ENCODE measurements at places on chromosomes 3 and 15. TPM values are rescaled to one million over a fixed set of nuclear protein-coding genes. Genes with fewer than 3 reads are reported as not detected.

The CDC25A gene
- total RNA-seq: 0.83 TPM

The ZNF106 gene
- total RNA-seq: 479 TPM

The NR2E3 gene
- total RNA-seq: 0.70 TPM

The ASB14 gene
- 13.4 TPM for total RNA-seq

The TRPM1 gene
- not detected for total RNA-seq

The SLC22A13 gene
- total RNA-seq: not detected

DNA sequence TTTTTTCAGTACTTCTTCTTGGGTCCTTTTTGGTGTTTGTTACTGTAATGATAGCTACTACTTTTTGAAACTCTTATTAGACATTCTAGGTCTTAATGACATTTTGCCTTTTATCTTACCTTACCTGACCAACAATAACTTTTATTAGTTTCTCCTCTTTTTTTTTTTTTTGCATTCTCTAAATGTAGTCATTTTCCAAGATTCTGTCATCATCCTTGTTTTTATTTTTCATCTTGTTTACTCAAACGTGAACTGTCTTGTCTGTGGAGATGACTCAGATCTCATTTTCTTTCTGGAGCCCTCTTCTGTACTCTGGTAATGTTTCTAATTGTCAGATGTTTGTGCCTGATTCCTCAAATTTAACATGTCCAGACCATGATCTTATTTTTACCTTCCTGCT lies 2.9 kb downstream of the ABHD5 start:
- DNase-seq: no peak

DNA sequence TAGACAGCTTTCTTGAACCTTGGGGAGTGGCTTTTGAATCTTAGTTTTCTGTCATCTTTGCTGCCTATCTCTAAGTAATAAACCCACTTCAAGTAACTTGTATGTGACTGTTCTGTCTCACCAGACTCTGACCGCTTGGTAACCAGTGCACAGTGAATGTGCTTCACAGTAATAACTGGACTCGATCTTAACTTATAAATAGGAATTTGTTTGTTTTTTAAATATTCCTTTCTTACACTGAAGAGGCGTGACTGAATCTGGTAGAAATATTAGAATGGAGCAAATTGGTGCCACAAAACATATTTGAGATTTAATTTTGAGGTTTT lies 318.0 kb downstream of the GBE1 start:
- DNase-seq: no peak

DNA sequence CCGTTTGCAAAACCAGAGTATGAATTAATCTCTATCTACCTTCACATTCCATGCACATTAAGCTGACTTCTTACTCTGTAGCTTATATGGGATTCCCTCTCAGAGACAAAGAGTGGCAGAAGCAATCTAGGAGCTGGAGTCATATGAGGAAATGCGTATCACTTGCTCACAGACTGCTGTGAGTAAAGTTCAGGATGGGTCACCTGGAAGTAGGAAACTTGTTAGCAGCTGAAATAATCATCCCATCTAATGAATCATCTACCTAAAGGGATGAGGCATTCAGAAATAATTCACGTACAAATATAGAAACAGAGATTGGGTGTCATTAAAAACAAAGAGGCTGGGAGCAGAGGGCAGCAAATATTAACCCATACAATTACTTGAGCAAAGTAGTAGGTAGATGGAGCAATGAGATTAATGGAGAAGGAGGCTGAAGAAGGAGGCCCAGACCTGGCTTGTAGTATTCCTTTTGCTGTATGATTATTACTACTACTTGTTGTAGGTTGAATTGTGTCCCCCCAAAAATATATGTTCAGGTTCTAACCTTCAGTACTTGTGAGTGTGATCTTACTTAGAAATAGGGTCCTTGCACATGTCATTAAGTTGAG lies 866.3 kb downstream of the ROBO2 start:
- no peak for DNase-seq

- DNase-seq: peak; percentile 66
Measured at GRCh38 chr3:4533489-4534443, 40.6 kb downstream of the ITPR1 start.

- no peak for DNase-seq
Measured at GRCh38 chr3:126008219-126008618, 39.2 kb downstream of the ROPN1B start.

- DNase-seq: no peak
Measured at GRCh38 chr3:13192471-13193213, 119.4 kb upstream of the IQSEC1 start.

DNA sequence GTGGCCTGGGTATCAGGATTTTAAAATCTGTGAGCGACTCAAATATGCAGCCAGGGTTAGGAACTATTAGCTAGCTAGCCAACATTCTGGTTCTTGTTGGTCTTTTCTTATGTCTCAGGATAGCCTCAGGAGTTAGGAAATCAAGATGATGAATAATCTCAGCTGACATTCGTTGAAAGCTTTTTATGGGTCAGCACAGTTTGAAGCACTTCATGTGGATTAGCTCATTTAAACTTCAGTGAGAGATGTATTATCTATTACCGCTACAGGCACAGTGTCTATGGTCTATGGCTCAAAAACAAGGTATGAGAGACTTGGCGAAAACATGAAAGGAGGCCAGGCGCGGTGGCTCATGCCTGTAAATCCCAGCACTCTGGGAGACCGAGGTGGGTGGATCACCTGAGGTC lies 187.5 kb upstream of the THRB start:
- DNase-seq: no peak

DNA sequence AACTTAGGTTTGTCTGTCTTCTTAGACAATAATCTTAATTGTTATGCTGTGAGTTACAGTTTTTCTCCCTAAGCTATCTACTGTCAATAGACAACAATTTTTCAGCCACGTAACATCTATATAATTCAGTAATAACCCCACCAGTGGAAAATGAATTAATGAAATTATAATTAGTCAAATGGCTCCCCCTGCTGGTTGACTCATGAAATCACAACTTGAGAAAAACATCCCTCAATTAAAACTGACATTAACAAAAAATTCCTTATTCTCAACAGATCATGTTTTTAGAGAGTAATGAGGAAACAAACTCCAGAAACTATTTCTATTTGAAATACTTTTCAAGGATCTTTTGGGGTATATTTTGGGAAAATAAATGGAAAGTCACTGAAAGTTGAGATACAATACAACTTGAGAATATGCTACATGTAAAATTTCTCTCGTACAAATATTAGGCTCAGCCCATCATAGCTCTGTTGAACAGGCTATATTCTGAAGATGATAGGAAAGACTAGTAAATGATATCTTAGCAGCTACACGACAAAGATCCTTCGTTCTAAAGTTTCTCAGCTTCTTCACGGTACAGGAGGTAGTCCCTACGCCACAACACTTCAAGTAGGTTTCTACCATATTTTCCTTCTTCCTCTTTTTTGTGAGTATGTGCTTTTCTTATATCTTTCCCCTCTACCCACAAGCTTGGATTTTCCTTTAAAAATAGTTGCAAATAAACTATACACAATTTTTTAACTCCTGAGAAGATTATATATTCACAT lies 20.7 kb downstream of the PPP1R2 start:
- no peak for DNase-seq

DNA sequence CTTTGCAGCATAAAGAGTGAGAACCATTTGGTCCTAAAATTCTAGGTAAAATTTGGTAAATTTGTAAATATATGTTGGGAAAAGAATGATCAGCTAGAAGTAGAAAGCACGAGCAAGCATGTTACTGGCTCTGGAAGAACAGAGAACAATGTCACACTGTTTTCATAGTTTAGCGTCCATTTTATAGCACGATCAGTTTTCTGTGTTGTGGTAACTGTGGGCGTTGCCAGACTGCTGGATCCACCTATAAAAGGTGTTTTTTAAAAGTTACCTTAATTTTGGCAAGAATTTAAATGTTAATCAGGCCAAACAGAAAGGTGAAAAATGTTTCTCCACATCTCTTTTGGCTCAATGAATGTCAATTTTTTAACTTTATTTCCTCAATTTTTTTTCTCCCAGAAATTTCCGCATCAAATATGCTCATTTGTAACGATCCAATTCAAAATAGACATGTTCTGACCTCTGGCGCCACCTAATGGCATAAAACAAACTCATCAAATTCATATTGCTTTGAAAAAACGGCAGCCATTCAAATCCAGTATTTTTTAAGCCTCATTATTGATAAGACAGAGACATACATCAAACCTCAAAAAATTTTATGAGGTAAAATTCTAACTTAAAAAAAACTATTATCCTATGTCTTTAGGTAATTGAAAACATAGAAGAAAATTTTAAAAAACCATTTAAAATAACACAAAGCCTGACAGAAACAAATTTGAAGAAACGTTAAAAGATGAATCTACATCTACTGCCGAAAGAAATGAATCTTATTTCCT lies 5.5 kb upstream of the GP5 start:
- no peak for DNase-seq

GRCh38 chr3:70186221-70186620 lies 126.2 kb downstream of the MDFIC2 start:
- DNase-seq: no peak

DNA sequence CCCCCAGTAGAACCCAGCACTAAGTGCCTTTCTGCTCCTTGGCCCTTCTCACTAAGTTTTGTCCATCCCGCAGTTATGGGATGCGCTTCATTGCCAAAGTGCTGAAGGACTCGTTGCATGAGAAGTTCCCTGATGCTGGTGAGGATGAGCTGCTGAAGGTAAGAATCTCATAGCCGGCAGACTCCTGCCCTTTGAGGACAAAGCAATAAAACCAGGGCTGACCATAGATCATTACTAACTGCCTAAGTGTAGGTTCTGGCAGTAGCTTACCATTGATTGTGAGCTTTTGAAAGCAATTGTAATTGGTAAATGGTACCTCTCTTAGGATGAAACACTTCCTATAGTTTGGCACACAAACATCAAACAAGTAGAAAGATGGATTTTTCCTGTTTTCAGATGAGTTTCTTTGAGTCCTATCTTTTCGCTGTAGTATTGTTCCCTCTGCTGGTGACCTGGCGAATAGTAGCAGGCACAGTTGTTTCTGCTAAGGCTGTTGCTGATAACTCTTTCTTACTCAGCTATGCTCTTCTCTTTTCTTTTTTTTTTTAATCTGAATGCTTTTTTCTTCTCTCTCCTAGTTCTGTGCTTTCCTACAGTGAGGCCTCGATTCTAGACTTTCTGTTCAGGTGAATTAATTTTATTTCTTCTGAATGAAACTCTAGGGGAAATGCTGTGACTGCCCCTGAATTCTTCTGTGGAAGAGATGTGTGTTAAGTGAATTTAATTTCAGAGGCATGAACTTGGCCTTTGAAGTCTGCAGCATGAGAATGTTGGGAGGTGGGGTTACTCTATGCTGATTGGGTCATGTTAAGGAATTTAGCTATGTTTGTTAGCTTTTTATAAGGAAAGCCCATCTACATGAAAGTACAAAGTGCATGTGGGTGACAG lies 47.4 kb upstream of the CRTC3 start:
- no peak for DNase-seq

DNA sequence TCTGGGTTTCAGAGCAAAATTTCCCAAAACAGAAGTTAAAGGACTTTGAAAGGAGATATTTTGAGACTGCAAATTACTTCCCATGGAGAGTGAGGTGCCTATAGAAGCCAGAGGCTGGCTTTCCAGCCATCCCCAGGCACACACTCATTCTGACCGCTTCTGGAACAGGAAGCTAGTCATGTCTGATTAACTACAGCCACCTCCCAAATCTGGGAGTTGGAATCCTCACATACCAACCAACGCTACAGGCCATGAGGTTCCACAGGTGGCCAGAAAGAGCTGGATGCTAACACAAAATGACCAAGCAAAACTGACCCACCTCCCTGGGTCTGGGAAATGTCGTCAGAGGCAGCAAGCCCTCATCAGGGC lies 87.2 kb downstream of the SNRK start:
- no peak for DNase-seq

DNA sequence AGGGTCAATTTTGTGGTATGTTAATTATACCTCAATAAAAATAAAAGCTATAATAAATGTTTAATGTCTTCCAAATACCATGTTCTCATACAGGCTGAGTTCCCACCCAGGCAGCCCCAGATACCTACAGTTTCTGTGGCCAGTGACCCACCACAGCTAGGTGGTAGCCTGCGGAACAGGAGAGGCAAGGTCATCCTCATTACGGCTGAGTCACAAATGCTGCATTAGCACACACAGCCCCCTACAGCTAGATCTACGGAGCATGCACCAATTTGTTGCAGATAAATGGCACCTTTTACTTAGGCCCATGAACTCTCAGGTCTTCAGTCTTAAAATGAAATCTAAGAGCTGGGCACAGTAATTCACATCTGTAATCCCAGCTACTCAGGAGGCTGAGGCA lies 5.1 kb downstream of the SPATA12 start:
- DNase-seq: no peak

DNA sequence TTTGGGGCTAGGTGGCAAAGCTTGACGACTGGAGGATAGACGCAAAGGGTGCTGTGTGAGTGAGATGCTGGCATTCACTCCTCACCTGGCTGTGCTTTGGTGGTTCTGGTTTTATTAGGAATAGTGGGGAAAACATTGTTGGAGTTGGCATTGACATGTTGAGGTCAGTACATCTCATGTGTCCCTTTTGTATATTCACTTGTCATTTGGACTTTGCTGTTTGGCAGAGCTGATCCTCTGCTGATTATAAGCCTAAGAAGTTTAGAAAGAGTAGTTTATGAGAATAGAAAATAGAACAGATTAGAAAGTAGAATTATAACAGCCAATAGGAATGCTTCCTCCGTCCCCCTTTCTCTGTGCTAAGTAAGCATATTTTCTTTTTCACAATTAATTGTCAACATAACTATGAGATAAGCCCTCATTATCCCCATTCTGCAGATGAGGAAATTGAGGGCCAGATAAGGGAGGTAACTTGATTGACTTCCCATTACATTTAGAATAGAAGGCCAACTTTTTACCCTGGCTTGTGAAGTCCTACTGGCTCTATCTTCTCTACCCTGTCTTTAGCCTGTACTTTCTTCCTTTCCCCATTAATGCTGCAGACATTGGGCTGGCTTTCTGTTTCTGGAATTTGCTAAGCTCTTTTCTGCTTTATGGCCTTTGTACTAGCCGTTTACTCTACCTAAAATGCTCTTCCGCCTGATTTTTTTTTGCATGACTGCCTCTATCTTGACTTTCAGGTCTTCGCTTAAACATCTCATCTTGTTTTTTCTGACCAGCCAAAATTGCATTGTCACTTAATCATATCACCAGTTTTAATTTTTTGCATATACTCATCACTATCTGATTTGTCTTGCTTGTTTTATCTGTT lies 12.8 kb downstream of the ITPR1 start:
- DNase-seq: no peak

- no peak for DNase-seq
Measured at GRCh38 chr3:67858492-67858891, 204.1 kb upstream of the SUCLG2 start.

GRCh38 chr3:4512895-4513616 lies 19.9 kb downstream of the ITPR1 start:
- no peak for DNase-seq

DNA sequence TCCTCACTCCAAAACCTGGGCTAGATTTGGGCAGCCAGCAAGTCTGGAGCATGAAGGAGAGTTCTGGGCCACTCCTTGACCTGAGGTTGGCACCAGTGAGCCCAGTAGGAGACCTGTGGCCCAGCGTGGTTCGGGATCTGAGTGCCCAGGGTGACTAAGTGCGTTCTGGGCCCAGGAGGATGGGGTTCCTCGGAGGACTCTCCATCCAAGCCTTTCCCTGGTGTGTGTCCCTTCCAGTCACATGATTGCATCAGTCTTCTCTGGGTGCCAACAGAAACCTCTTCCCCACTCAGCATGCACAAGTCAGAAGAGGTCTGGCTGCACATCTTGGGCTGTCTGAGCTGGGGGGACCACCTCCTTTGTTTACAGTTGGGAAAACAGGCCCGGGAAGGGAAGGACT lies 14.9 kb downstream of the TMEM43 start:
- no peak for DNase-seq
